ENCODE measurements at places on chromosomes 7 and 10.

DNA sequence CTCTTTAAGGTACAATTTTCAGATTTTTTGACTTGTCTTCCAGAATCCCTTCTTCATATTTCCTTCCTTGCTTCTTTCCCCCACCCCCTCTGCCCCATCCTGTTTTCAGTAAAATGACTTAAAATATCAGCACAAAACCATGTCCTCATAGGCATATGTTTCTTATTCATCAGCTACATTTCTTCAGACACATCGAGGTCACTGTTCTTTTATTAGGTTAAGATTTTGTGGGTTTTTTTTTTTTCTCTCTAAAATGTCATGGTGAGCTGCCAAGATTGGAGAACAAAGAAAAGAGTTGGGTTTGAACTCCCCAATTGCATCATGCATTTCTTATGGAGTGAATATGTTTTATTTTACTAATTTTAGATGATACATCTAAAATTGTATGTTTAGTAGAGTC lies 35.8 kb downstream of the LAMB4 start:
- no peak for DNase-seq

DNA sequence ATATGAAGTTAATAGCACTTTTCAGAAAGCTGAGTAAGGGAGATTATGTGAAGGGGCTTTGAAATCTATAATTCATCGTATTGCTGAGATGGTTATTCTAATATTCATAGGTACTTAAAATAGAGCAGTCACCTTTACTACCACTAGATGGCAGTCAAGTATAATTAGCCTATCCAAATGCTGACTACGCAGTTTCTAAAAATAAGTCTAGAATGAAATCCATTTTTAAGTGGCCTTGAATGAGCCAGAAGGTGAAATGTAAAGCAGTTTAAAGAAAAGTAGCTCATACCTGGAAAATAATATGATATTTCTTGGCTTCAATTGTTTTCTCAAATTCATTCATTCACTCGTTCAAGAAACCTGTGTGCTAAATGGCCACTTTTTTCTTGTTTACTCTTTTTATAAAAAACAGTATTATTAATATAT lies 1277.1 kb downstream of the GATA3 start:
- DNase-seq: peak; percentile 52

DNA sequence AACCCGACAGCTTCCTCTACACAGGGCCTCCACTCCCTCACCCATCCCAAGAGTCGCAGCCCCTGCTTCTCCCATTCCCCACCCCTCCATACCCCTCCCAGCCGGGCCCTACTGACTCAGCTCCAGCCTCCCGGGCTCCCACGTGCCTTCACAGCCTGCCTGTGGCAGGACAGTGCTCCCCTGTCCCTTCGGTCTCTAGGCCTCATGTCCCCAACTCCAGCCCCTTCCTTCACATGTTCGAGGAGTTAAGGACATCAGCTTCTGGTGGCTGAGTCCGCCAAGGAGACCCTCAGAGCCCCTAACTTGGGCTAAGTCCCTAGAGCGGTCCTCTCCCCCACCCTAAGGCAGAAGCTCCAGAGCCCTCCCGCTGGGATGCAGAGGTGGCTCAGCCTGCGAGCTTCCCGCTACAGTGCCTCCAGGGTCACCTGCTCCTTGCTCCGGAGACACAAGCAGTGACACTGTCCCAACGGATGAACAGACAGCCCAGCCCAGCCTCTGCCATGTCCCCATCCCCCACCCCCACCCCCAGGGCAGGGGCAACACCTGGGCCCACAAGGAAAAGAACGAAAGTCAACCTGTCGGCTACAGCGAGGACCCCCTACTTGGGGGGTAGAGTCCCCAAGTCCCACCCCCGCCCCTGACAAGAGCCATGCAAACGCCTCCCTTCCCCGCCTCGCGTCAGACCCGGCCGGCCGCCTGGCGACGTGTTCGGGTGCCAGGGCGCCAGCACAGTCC lies 716 bp downstream of the SMARCD3 start:
- no peak for DNase-seq

- no peak for DNase-seq
These were observed 143.8 kb downstream of the ARHGAP21 start for GRCh38 chr10:24579906-24580305.

- DNase-seq: no peak
These were observed 1.2 kb upstream of the TMEM178B start for GRCh38 chr7:141072548-141073172.

DNA sequence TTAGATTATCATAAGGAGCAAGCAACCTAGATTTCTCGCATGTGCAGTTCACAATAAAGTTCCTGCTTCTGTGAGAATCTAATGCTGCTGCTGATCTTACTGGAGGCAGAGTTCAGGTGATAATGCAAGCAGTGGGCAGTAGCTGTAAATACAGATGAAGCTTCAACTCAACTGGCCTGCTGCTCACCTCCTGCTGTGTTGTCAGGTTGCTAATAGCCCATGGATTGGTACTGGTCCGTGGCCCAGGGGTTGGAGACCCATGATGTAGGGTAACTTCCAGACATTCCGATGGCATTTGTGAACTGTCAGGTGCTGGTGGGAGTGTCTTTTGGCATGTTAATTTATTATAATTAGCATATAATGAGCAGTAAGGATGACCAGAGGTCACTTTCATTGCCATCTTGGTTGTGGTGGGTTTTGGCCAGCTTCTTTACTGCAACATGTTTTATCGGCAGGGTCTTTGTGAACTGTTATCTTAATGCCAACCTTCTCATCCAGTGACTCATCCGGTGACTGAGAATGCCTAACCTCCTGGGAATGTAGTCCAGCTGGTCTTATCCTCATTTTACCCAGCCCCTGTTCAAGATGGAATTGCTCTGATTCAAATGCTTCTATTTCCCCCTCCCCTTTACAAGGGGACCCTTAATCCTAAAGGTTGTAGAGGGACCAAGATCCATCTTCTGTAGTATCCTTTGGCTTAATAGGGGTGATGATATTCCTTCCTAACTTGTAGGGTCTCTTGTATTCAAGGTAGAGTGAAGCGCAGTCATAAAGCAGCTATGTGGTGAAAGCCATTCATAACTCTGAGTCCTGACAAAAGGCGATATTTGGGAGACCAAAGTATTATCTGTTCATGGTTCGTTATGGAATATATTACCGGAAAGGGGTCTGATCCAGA lies 165.8 kb downstream of the CCSER2 start:
- no peak for DNase-seq

GRCh38 chr7:98864731-98865453 lies 4.9 kb downstream of the TMEM130 start:
- no peak for DNase-seq

DNA sequence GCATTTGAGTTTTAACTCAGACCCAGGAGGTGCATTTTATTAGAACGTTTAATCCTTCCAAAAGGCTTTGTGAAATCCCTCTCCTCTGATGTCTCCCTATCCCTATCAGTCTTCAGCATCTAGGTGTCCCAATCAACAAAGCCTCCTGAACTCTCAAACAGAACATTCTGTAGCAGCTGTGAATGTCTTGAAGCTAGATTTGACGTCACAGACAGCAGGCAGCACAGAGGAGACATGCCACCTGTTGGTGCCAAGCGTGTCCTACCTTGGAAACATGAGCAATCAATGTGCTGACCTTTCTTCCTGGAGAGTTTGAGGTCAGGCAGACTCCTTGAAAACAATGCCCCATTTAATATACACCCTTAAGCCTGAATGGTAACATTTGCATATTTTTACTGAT lies 125.5 kb downstream of the RNLS start:
- no peak for DNase-seq

GRCh38 chr7:95316588-95316987 lies 7.7 kb downstream of the PON1 start:
- no peak for DNase-seq

DNA sequence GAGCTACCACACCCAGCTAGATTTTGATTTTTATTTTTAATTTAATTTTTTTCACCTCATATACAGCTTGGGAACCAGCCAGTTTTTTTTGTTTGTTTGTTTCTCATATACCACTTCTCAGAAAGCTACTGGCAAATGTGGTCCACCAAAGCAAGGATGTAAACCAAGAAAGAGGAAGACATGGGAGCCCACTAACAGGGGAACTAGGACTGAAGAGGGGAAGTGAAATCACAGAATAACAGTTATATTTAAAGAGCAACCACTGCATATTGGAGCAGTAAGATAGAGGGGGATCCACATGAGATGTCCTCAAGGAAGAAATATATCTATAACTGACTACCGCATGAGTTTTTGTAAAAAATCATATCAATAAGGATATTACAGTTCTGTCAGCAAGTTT lies 10.5 kb downstream of the CPVL start:
- no peak for DNase-seq

DNA sequence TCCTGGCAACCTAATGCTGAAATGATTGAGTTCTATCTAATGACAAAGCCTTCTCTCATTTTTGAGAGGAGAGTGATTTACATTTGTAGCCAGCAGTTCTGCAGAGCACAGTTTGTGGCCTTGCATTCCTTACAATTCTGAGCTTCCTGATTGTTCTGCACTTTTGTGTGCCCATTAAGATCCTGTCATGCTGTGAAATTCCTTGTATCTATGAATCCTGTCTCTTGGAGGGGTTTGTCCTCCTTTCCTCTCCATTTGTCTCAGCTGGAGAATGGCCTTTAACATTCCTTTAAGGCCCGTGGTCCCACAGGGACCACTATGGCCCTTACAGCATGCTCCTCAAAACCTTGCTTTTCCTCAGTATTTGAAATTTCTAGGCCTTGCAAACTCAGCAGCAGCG lies 10.4 kb downstream of the KLHL7 start:
- no peak for DNase-seq

DNA sequence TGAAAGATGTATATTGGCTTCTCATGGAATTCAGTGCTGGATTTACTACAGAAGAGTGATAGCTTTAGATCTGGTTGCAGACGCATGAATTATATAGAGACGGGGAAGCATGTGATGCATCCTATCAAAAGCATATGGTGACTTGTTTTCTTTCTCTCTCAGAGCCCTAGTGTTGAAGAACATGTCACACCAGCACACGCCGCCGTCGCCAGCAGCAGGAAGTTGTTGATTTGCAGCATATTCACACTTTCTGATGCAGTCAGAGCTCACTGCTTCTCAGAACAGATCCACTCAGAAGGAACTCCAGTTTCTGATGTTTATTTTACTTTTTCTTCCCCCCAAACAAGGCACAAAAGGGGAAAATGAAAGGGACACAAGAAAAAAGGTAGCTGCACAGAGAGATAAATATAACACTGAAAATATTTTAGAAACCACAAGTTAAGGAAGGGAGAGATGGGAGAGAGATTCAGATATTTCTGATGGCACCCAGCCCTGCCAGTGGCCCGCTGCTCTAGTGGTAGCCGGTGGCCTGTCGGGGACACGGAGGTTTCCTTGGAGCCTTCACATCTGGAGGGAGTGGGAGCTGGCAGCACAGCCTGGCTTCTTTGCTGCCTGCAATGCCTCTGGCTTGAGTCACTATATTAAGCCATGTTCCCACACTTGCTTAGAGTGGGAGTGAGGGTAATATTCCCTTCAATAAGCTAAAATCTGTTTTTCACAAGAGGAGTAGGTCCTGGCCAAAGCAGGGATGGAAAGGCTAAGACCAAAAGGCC lies 123.2 kb downstream of the NRP1 start:
- no peak for DNase-seq

GRCh38 chr7:129777195-129777844 lies 165.8 kb downstream of the NRF1 start:
- no peak for DNase-seq

GRCh38 chr10:8912108-8912507 lies 857.6 kb downstream of the GATA3 start:
- no peak for DNase-seq

DNA sequence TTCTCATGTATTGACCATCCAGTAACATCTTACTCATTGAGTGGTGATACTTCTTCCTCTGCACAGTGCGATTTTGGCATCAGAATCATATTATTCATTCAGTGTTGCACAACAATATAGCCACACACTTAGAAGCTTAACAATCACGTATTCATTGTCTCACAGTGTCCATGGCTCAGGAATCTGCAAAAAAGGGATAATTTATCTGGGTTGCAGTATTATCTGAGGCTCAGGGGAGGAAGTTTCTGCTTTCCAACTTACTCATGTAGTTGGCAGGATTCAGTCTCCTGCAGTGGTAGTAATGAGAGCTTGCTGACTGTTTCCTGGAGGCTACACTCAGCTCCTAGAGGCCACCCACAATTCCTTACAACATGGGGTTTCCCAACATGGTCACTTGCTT lies 803.6 kb downstream of the SORCS1 start:
- DNase-seq: no peak

DNA sequence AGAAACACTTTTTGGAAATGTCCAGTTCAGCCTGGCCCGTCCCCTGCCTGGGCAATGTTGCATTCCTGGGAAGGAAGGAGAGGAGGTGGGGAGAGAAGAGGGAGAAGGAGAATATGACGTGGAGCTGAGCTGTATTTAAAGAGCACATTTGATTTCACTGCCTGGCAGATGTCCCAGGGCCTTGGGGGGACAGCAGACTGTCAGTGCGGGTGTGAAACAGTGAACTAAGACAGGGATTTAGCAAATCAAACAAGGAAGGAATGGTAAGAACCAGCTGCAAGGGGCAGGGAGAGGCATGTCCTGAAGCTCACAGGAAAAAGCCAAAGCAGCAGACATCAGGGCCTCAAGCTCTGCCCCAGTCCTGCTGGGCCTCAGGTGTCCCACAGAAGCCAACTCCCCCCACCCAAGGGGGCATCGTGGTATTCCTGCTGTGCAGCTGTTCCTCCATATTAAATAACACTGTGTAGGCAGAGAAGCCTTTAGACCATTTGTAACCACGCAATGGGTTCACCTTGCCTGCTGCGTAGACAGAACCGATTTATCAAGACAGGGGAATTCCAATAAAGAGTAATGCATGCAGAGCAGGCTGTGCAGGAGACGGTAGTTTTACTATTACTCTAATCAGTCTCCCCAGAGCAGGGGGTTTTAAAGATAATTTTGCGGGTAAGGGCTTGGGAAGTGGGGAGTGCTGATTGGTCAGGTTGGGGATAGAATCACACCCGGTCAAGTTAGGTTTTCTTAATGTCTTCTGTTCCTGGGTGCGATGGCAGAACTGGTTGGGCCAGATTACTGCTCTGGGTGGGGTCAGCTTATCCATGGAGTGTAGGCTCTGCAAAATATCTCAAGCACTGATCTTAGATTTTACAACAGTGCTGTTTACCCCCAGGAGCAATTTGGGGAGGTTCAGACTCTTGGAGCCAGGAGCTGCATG lies 18.3 kb downstream of the LEP start:
- no peak for DNase-seq

GRCh38 chr7:30313348-30313747 lies 29.0 kb downstream of the ZNRF2 start:
- no peak for DNase-seq

DNA sequence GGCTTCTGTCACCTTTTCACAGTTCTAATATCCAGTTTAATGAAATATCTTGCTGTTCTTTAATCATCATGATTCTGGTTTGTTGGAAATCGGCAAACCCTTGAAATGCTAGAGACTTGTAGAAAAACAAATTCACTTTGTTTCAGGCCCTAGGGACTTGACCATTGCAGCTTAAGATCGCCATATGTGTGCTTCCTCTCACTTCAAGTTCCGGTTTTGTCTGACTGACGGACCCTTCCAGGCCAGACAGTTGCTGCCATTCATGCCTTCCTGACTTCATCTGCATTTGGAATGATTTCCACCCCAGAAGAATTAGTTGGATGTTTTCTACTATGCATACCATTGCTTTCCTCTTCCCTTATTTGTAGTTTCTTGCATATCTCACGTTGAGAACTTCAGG lies 125.6 kb downstream of the CELF2 start:
- DNase-seq: no peak

- no peak for DNase-seq
These were observed 16.7 kb downstream of the PRTFDC1 start for GRCh38 chr10:24935504-24936292.
